ENCODE measurements at places on chromosomes 3 and 15.

GRCh38 chr3:43353923-43354670, 67.8 kb downstream of the SNRK start:
- no peak for DNase-seq

DNA sequence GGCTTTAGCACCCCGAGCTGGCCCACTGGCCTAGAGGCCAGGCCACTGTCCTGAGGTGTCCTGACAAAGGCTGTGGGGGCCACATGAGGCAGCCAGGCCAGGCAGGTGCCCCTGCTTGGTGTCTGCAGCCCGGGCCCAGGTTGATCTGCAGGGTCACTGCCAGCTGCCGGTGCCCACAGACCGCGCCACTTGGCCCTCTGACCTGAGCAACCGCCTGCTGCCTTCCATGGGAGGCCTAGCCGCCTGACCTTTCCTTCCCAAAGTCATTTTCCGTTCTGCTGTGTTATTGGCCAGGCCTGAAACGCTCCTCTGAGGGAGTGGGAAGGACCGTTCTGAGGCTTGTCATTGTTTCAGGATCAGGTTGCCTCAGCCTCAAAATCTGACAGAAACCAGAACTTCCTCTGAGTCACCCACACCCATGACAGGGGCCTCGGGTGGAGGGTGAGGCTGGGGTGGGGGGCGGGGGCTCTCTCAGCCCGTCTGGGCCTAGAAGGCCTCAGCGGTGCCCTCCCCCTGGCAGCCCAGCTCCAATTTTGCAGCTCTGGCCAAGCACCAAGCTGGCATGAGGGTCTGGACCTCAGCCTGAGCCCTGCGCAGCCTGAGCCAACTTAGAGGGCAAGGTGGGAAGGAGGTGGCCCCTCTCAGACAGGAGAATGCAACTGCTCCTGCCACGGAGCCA, 140.7 kb upstream of the MEF2A start:
- DNase-seq, result peak; percentile 59

DNA sequence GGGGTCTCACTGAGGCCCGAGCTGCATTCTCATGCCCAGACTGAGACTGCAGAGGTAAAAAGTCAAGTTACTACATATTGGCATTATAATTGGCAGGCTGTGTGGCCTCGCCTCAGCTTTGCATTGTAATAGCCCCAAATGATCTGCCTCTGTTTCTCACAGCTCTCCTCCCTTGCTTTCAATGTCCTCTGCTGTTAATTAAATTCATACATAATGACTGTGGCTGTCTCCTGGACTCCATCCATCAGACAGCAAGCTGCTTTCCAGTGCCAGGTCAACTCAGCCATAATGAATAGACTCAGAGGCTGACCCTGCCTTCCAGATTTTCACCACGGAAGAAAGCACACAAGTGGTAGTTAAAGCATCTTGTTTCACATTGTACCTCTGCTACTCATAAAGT, 7.6 kb upstream of the RTP4 start:
- DNase-seq, result no peak

DNA sequence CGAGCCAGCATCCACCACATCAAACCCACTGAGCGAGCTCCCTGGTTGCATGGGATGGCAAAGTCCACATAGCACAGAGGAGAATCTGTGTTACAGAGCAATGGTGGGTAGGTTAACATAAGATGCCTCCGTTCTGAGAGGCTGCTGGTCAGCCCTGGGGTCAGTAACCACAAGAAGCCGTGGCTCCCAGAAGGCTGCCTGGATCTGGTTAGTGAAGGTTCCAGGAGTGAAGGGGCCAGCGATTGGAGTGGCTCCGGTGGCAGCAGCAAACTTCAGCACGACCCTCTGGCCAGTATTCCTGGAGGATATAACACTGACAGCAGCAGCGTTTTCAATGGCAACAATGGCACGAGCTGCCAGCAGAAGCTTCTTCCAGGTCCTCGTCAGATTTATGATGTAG, 18.4 kb upstream of the PIGZ start:
- DNase-seq, result no peak

DNA sequence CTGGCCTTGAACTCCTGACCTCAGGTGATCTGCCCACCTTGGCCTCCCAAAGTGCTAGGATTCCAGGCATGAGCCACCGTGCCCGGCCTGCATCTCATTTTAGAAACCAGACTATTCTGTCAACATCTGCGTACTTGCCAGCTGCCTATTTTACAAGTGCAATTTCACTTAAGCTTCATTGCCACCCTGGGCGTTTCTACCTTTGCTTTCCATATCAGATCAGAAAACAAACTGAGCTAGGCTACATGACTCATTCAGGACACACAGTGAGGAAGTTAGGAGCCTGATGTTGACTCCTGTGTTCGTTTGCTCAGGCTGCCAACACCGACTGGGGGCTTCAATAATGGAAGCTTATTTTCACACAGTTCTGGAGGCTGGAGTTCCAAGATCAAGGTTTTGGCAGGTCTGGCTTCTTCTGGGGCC, 42.3 kb upstream of the KLHL25 start:
- no peak for DNase-seq

DNA sequence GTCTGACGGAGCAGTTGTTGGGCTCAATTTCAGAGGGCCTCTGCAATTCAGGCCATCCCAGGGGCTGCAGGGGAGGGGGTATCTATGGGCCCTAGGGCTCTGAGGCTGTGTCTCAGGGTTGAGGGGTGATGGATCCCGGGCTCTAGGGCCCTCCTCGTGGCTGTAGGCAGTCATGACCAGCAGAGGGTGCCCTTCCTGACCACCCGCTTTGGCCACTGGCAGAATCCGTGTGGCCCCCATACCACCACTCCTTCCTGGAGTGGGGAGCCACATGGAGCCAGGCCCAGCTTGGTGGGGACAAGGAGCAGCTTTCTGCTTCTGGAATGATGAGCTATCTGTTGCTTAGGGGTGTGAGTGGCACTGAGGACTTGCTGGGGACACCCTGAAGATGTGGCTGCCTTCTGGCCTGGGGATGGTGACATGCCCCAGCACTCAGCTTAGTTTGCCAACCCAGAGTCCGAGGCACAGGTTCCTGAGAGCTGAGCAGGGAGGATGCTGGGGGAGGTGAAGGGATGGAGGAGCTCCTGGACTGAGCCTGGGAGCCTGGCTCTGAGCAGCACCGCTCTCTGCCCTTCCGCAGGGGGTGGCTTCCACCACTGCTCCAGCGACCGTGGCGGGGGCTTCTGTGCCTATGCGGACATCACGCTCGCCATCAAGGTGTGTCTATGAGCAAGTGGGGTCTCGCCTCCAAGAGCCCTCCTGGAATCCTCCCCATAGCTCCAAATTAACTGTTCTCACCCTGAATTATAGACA, 20.2 kb downstream of the HDAC11 start:
- DNase-seq, result no peak

DNA sequence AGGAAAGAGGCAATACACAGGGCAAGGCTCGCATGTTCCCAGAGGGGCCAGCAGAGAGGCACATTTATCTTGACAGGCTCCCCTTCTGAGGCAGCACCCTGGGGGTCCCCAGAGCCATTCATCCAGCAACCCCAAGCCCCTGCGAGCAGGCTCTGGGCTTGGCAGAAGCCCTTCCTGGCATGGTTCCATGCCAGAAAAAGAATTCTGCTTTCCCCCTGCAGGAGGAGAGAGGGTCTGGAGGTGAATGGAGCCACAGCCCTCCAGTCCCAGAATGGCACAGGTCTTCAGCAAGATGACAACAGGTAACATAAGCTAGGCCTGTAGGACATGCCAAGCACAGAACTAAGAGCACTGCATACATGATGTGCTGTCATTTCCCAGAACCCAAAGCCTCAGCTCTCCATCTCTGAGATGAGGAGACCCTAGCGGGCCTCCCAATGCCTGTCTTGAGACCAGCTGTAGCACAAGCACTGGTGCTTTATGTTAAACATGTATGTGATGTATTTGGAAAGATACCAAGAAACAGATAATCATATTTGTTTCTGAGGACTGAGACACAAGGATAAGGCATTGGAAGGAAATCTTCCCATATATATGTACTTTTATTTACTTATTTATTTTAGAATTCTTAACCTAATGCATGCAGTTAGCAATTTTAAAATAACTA, 121.6 kb downstream of the ALDH1A2 start:
- DNase-seq, result no peak

- no peak for DNase-seq
These were observed 41.4 kb downstream of the C3orf85 start for GRCh38 chr3:109177908-109178307.

DNA sequence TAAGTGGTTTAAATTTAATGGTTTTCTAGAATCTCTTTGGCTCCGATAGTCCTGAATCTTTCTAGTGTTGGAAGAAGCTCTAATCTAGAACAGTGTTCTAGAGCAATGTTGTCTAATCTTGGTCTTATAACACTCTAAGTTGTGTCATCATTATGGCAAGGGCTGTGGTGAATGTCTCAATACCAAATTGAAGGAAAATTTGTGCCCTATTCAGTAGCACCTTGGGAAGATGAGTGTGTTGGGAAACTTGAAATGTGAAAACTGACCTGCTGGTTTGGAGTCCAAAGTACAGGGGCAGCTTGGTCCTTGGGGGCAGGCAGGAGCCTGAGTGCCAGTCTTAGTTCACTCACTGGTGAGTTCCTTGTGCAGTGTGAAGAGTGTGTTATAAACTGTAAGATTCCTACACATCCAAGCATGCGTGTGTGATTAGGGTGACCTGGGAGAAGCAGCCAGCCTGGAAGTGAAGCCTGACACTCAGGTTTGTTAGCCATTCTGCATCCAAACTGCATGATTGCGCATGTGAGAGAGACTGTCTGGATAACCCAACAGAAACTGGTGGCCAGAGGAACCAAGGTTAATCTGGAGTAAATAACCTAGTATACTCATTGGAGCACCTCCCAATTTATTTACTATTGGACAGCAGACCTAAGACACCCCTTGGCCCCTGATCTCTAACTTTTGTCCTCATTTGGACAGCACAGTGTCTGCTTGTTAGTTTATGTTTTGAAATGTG, 14.6 kb downstream of the ZNF592 start:
- DNase-seq, result no peak

GRCh38 chr3:67001086-67001861, 3.2 kb downstream of the KBTBD8 start:
- no peak for DNase-seq

- no peak for DNase-seq
These were observed 111.3 kb downstream of the PIK3R4 start for GRCh38 chr3:130635285-130635684.

DNA sequence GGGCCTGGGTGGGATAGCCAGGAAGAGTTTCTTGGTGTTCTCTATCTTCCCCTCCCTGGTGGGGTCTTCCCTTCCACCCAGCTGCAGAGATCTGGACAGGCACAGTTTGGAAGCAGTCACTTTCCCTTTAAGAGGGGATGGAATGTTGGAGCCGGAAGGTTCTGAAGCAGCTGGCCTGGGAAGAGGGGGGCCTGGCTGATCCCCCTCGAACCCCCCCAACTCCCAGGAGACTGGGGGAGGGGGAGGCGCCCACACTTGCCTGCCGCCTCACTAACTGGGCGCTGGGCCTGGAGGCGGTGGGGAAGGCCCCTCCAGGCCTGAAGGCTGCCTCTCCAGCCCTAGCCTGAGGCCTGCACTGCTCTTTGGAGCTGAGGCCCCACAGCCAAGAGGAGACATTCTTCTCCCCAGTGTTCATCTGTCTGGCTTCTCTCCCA, 1.4 kb downstream of the DVL3 start:
- DNase-seq, result no peak

- DNase-seq, result no peak
These were observed 57.2 kb downstream of the USP13 start for GRCh38 chr3:179710079-179710478.

DNA sequence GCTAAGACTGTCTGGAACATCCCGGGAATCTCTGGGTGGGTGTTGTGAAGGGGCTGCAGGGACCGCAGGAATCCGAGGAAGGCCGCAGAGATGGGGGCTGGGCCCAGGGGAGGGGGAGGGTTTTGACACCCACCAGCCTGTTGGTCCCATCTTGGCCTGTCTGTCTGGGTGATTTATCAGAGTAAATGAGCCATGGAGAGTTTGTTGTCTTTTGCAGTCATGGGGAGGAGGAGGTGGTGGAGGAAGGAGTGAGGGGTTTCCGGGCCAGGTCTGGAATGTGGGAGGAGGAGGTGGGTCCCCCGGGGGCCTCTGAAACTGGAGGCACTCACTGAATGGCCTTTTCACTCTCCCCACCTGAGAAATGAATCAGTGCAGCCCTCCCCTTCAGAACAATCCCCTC, 11.5 kb downstream of the SEMA3F start:
- no peak for DNase-seq

DNA sequence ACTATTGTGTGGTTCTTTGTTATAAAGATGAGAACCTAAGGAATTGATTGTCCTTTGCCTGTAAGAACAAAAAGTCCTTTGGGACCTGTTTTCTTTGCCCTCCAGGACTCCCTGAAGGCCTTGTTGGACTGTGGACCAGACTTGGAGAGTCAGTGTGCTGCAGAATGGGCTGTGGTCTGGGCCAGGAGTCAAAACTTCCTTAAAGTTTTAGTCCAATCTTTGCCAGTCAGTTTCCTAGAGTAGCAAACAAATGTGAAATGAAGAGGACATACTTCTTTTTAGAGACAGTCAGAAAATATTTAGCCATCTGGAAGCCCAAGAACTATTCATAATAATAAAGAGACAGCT, 45.4 kb downstream of the PDE8A start:
- no peak for DNase-seq

- DNase-seq, result no peak
These were observed 33.3 kb downstream of the ATOSA start for GRCh38 chr15:52645916-52646315.

GRCh38 chr15:70857562-70858285, 3.8 kb upstream of the LARP6 start:
- DNase-seq, result no peak

GRCh38 chr3:11170052-11170770, 15.9 kb downstream of the HRH1 start:
- DNase-seq, result no peak

GRCh38 chr15:68205954-68206539, 915 bp upstream of the CALML4 start:
- no peak for DNase-seq

GRCh38 chr3:55607844-55608243, 120.7 kb upstream of the WNT5A start:
- DNase-seq, result no peak

GRCh38 chr3:39408493-39409372, 2.2 kb downstream of the RPSA start:
- DNase-seq, result peak; percentile 30

DNA sequence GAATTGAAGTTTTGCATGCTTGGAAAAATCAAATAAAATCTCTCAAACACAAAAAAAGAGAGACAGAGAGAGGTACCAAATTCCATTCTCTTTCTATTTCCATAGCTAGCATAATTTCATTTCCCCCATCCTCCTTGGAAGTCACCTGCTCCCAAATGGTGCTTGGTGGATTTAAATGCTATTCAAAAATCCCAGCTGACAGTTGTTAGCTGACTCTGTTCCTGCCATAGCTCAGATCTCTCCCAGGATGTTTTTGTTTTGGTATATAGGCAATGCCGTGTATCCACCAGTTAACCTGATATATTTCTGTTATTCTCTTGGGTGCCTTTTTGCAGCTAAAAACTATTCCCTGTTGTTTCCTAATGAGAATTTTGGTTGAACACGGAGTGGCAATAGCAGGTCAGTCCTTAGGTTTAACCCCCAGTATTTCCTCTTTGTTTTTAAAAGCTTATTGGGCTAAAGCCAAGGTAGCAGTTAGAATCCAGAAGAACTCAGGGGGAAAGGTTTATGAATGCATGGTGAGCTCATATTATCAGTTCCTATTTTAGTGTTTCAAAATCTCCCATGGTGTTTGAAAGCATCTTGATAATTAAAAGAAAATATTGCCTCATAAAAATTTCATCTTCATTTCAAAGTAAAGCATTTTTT, 240.0 kb upstream of the GBE1 start:
- no peak for DNase-seq

GRCh38 chr3:129104498-129105079, 17.0 kb downstream of the RAB43 start:
- DNase-seq, result no peak
